ENCODE measurements at places on chromosomes 2 and 18. TPM values are rescaled to one million over a fixed set of nuclear protein-coding genes. Genes with fewer than 3 reads are reported as not detected.

The DLGAP1 gene
- total RNA-seq: 59.5 TPM

The RAPGEF4 gene
- 4.7 TPM for total RNA-seq

The FOXD4L1 gene
- total RNA-seq: not detected

The PROM2 gene
- total RNA-seq: 2.2 TPM

The EDAR gene
- total RNA-seq: not detected

The EPB41L3 gene
- total RNA-seq: 17.0 TPM

The ACTG2 gene
- total RNA-seq: 8.8 TPM

The BOD1L2 gene
- total RNA-seq: not detected

The NTSR2 gene
- not detected for total RNA-seq

The CTLA4 gene
- total RNA-seq: not detected

The GREB1 gene
- 36.5 TPM for total RNA-seq

The MALT1 gene
- total RNA-seq: 18.8 TPM

The NEB gene
- 8.2 TPM for total RNA-seq

The TTN gene
- total RNA-seq: 8.3 TPM

The EFHD1 gene
- 3.4 TPM for total RNA-seq

The TANK gene
- 27.7 TPM for total RNA-seq

The TUBA4A gene
- 77.7 TPM for total RNA-seq

The SCYGR8 gene
- total RNA-seq: not detected

The MLPH gene
- total RNA-seq: 16.5 TPM

The SDC1 gene
- total RNA-seq: 43.0 TPM

The CROCC2 gene
- not detected for total RNA-seq

The CNTNAP5 gene
- 0.49 TPM for total RNA-seq

The CENPA gene
- total RNA-seq: 13.0 TPM

The CHST9 gene
- 14.3 TPM for total RNA-seq

The DHRS9 gene
- not detected for total RNA-seq

The SPATA3 gene
- not detected for total RNA-seq

The YWHAQ gene
- total RNA-seq: 464 TPM

The NCOA1 gene
- total RNA-seq: 15.1 TPM

The ALK gene
- 0.35 TPM for total RNA-seq

The GNLY gene
- not detected for total RNA-seq

The RIT2 gene
- 1.9 TPM for total RNA-seq

The ANKRD30B gene
- not detected for total RNA-seq

The ONECUT2 gene
- 1.7 TPM for total RNA-seq

The PIEZO2 gene
- total RNA-seq: 8.2 TPM

The ST6GAL2 gene
- 25.7 TPM for total RNA-seq

The DPP10 gene
- total RNA-seq: 26.3 TPM

The RAB27B gene
- 0.31 TPM for total RNA-seq

The RESP18 gene
- total RNA-seq: not detected

The RBMS1 gene
- total RNA-seq: 47.6 TPM

The SERPINB8 gene
- 2.1 TPM for total RNA-seq

The TGFBRAP1 gene
- 23.5 TPM for total RNA-seq

The PARD6G gene
- total RNA-seq: 17.2 TPM

The CDCA7 gene
- 95.5 TPM for total RNA-seq

All from GM23338 (cell line).